ENCODE measurements at places on chromosomes 5 and 9.

DNA sequence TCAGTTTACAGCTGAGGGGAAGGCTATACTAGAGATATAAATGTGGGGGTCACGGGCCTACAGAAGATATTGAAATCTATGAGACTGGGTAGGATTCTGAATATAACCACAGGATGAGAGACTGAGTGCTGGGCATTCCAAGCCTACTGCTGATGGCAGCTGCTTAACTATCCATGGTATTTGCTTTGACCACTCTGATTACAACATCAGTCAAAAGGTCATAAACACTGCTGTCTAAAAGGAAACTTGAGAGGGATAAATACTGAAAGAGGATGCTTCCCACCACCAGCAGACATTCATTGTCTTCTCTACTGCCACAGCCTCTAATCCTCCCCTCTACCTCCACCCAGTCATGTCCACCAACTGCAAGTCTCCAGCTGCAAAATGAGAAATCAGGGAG is 3.8 kb downstream of the ZNF622 start:
- peak; percentile 75 for DNase-seq

GRCh38 chr5:57476601-57477056 is 6.0 kb downstream of the ACTBL2 start:
- DNase-seq: no peak

DNA sequence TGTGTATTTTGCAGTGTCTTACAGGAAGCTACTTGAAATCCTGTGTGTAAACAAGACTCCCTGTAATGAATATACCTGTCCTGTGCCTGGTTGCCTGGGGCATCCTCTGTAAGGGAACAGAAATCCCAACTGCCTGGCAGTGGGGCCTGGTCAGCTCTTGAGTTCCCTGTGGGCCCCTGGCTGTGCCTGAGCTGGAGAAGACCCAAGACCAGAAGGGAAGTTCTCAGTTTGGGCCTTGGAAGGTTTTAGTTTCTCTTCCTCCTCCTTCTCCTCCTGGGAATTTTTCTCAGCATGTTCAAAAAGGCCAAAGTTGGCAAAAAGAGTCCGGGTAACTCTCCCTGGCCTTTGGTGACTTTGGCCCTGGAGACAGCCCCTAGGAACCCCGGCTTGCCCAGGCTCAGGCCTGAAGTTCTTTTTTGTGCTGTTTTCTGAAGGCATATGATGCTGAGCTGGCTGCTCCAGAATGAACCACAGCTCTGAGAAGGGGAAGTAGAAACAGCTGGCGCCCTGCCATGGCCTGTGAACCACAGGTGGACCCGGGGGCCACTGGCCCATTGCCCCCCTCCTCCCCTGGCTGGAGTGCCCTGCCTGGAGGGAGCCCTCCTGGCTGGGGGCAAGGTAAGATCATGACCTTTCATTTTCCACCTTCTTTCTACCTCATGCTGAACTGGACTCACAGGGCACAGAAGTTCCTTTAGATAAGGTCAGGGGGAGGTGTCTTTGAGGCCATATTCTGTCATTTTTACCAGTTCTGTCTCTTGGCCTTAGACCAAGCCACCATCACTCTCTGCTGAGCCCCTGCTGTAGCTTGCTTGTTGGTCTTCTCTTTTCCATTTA is 5.8 kb downstream of the TMEM268 start:
- no peak for DNase-seq

- no peak for DNase-seq
These were observed 88.9 kb downstream of the CYFIP2 start for GRCh38 chr5:157354800-157355199.

DNA sequence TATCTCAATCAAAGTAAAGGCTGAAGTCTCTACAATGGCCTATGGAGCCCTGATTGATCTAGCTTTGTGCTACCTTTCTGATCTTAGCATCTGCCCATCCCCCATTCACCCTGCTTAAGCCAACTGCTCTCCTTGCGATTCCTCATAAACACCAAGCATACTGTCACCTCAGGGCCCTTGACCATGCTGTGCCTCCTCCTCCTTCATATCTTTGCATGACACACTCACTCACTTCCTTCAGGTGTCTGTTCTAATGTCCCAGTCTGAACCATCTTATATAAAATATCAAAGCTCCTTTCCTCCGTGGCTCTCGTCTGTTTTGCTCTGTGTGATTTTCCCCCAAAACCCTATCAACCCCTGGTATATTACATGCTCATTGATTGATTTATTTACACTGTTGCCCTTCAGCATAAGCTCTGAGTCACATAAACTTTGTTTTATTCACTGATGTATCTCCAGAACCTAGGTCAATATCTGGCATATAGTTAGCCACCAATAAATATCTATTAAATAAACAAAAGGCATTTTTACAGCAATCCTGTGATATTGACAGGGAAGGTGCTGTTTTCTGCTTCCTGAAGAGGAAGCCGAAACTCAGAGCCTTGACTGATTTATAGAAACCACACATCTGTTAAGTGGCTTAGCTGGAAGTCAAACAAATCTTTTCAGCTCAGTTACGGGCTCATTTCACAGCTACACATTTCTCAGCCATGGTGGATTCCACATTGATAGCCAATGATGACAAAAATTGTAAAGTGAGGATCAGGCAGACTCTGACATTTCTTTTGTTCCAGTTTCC is 103.6 kb downstream of the BOD1 start:
- DNase-seq: no peak

GRCh38 chr5:147645197-147645596 is 135.3 kb upstream of the DPYSL3 start:
- no peak for DNase-seq

DNA sequence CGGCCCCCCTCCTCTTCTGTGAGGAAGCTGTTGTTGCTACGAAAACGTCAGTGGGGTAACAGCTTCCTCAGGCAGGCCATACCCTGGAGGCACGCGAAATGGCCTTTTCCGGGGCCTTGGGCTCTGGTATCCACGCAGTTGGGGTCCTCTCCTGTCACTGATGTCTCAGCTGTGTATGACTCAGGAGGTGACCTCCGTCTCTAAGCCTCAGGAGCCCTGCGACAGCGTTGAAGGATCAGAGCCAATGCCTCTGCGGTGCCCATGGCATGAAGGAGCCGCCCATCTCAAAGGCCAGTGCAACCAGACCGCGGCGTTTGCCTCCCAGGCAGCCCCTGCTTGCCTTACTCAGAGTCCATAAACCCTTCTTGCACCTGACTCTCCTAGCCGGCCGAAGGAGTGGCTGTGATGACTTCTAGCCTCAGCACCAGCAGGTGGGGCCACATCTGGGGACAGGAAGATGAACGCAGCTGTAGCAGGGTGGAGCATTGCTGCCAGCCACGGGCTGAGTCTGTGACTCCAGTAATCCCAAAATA is 1.0 kb upstream of the MXD3 start:
- DNase-seq: no peak

- DNase-seq: no peak
These were observed 579 bp upstream of the FAM78A start for GRCh38 chr9:131276891-131277286.

DNA sequence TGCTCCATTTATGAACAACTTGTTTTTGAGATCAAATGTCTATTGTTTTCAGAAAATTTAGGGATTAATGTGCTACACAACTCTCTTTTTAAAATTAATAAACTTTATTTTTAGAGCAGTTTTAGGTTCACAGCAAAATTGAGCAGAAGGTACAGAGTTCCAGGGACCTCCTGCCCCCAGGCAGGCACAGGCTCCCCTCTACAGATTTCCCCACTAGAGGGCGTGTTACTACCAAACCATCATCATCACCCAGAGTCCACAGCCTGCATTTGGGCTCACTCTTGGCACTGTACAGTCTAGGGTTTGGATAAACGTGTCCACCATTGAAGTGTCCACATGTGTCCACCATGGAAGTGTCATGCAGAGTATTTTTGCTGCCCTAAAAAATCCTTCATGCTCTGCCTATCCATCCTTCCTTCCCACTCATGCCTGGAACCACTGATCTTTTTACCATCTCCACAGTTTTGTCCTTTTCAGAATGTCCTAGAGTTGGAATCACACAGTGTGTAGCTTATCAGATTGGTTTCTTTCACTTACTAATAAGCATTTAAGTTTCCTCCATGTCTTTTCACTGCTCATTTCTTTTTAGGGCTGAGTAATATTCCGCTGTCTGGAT is 61.7 kb downstream of the MRPL36 start:
- DNase-seq: no peak

- DNase-seq: no peak
These were observed 55.9 kb downstream of the IRF1 start for GRCh38 chr5:132434416-132435286.

DNA sequence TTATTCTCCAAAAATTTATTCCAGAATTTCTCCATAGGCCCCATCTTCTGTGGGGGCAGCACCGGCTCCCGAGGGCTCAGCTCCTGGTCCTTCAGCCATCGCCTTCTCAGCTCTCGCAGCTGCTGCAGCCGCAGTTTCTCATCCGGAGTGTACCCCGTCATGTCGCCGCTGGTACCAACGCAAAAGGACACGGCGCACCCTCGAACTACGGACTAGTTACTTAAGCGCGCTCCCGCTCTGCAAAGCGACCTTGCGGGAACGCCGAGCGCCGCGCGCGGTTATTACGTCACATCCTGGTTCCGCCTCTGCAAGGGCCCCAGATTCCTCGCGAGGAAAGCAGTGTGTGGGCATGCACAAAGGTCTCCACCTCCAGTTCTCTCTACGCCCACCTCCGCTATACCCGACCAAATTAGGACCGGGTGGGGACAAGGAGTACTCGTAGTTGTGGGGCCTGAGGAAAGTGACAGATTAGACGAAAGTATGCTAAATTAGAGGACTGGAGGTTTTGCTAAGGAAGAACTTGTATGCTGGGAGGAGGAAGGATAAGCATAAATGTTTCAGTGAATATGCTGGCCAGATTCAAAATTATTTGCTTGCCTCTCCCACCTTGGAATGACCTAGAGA is at the start of gene NDUFB6:
Gene NDUFB6, minus strand, starts transcription at position 260 of the 624 bp plus-strand sequence. Its CDS starts 99 bp downstream, at position 161.
- peak; percentile 59 for DNase-seq

- peak; percentile 46 for DNase-seq
These were observed 38.9 kb downstream of the SLC35D2 start for GRCh38 chr9:96344458-96345180.

DNA sequence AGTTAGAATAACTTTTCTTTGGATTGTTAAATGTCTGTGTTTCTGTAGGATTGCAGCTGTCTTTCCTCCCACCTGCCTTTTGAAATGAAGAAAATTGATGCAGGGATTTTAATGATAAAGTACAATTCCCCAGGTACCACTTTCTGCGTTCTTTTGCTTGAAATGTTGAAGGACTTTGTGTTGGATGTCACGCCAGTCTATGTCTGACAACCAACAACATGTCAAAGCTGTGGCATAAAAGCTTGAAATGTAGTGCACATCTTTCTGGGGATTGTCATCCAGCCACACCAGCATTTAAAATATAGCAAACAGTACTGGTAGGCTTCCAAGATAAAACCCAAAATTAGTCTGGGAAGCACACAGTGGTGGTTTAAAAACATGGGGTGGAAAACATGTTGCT is 381.4 kb downstream of the TMEM161B start:
- DNase-seq: no peak

- DNase-seq: no peak
These were observed 889.4 kb upstream of the SEMA6A start for GRCh38 chr5:117463881-117464570.

- DNase-seq: no peak
These were observed 10.8 kb downstream of the REEP2 start for GRCh38 chr5:138449501-138450239.

DNA sequence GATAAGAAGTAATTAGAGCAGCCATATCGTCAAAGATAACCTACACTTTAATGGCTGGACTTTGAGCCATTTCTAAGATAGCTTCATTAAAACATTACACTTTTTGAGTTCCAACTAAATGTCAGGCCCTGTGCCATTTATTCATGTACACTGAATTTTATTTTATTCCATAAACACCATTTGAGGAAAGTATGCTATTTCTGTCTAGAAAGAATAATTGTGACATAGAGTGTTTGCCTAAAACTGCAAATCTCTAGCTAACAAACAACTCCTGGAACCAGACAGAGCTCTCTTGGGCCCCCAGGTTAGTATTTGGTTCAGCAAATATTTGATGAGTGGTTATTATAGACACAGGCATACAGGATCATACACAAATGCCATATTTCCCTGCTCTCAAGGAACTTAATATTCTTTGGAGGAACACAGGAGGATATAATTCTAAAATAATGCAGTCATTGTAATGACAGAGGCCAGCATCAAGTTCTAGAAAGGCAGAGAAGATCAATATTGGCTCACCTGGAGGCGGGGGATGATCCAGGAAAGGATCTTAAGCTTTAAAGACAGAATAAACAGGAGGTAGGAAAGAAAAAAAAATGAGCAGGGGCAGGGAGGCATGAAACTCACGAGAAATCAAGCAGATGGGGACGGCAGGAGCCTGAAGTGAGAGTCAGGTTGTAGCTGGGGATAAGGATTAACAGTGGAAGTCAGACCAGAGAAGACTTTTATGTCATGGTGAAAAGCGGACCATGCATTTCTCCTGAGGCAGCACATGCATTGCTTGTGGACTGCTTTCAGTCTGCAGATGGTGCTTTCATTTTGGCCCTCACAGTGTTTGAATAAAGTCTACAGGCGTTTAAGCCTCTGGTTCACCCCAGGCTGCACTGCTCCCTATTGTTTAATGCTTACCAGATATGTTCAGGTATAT is 127.7 kb downstream of the GCNT1 start:
- no peak for DNase-seq

DNA sequence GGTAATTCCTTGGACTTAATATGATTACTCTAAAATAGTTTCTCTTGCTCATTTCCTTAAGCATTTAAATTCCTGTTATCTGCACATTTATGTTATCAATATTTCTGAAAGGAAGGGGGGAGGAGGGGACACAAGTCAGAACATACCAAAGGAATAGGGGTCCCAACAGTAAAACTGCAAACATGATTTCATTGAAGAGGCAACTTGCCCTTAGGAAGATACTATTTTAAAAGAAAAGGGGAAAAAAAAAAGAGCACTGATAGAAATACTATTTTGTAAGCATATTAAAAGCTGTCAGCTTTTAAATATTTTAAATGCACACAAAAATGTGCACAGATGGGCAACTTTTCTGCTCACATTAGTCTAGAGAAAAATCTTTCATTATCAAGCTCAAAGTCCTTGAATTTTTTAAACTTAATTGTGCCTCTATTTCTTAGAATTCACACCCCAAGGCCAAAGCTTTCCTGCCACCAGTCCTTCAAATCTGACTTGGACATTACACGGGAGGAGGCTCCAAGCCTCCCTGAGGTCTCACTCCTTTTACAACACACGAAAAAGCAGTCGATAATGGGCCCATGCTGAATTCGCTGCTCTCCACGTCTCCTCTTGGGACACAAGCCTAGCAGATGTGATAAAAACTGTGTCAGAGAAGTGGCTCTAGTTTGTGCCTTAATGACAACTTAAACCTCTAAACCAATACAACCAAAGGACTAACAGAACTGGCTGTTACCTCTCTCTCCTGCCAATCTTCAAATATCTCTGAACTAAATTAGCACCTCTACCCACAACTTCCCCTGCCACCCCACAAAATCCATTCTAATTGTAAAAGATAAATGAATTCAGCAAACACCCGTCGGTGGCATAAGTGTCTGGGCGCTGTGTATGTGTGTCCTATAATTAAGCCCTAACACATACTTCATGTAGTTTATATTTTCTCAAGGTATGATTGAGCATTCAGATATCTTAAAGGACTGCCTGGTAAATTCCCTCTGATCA is 154.3 kb downstream of the DENND1A start:
- DNase-seq: no peak

GRCh38 chr5:134139377-134139851 is 24.9 kb downstream of the TCF7 start:
- DNase-seq: no peak
